ENCODE measurements at places on chromosomes 1 and 21.

GRCh38 chr1:24364975-24365678 lies 46.0 kb downstream of the GRHL3 start:
- DNase-seq: no peak

DNA sequence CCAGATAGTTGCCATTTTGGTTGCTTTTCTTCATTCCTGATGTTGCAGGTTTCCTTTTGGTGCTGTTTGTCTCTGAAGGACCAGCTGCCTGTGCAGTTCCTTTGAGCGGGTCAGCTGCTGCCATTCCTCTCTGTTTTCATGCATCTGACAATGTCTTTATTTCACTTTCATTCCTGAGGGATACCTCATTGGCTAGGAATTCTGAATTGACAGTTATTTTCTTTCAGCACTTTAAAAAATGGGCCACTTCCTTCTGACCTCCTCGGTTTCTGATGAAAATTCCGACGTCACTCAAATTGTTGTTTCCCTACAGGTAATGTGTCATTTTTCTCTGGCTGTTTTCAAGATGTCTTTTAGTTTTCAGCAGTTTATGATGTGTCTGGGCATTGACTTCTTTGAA lies 24.8 kb downstream of the CCSAP start:
- DNase-seq: no peak

GRCh38 chr1:13661539-13661938 lies 38.4 kb upstream of the PRDM2 start:
- DNase-seq: no peak

DNA sequence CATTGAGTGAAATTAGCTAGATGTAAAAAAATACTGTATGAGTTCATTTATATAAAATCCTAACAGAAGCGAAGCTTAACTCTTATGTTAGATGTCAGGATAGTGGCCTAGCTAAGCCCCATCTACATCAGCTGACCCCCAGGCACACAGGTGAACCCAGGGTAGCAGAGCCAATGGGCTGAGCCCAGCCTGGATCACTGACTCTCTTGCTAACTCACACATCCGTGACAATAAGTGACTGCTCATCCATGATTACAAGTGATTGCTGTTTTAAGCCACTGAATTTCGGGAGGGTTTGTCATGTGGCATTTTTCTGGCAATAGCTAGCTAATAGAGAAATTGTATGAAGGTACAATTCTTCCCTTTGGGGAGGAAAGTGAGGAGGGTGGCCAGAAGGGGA lies 55.2 kb upstream of the COG2 start:
- no peak for DNase-seq

GRCh38 chr1:109719337-109719837 lies 7.3 kb downstream of the GSTM5 start:
- no peak for DNase-seq

DNA sequence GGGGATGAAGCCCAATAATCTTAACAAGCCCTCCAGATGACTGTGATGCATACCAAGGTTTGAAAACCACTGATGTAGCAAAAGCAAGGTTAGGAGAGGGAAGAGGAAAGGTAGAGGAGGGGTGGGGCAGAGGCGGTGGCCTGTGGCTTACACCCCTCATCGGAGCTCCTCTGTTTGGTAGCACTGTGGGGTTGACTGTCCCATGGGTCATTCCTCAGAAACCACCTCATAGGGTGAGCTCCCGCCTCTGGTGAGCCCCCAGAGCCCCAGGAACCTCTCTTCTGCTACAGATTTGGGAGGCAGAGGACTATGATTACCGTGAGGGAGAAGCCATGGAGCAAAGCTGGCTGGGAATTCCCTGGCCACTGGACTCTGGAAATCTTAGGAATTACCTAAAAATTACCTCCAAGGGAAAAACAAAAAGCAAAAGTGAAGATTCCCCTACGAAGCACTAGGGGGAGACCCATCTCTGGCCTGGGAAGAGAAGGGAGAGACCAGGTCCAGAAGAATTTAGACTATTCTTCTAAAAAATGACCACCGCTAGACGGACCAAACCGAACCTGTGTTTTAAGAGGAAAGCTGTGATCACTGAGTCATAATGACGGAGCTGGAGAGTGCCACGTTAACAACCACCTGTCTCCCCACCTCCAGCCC lies 1.5 kb upstream of the RASSF5 start:
- no peak for DNase-seq

DNA sequence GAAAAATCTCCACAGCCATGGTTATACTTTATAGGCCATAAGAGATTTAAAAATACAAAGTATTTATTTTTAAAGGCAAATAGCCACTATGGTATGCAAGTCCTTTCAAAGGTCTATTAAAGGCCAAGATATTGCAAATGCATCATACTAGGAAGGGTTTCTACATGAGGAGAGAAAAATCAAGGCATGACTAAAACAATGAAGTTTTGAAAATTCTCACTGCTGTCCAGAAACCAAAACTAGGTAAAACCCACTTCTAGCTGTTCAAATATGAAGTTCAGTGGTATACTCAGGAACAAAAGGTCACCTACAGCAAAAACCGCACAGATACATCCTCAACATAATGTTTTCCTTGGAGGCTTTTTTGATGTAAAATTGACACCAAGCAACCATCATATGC lies 75.0 kb downstream of the EPS15 start:
- no peak for DNase-seq

GRCh38 chr1:206821493-206821892 lies 43.9 kb upstream of the IL20 start:
- DNase-seq: no peak

GRCh38 chr1:21614419-21615115 lies 54.6 kb downstream of the RAP1GAP start:
- no peak for DNase-seq

DNA sequence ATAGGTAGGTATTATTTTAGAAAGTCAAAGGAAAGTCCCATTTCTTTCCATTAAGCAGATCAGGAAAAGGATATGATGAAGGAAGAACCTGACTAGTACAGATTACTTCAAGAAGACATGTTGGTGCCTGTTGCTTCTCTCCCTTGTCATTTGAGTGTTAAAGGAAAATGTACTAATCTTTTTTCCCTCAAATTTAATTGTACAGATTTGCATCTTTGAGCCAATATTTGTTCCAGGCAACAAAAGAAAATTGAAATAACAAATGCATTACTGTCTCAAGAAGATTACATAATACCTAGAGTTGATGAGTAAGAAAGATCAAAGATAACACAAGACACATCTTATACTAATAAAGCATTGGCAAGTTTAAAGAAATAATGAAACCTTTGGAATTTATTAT lies 566.9 kb upstream of the ZP4 start:
- DNase-seq: no peak

- DNase-seq: no peak
Observed at GRCh38 chr1:111289371-111289770, 1.3 kb upstream of the CHIA start.

DNA sequence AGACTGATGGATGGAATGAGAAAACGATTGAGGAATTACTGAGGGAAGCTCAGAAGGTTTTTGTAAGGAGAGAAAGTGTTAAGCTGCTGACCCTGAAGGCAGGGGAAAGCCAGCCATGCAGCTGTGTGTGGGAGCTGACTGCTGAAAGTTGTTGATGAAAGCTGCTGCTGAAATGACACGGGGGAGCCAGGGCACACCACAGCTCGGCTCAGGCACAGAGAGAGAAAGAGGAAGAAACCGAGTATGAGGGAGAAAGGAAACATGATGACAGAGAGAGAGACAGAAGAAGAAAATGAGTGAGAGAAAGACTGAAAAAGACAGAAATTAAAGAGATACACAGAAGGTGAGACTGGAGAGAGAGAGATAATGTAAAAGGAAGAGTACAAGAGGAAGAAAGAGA lies 115.5 kb downstream of the LRRC53 start:
- DNase-seq: no peak

DNA sequence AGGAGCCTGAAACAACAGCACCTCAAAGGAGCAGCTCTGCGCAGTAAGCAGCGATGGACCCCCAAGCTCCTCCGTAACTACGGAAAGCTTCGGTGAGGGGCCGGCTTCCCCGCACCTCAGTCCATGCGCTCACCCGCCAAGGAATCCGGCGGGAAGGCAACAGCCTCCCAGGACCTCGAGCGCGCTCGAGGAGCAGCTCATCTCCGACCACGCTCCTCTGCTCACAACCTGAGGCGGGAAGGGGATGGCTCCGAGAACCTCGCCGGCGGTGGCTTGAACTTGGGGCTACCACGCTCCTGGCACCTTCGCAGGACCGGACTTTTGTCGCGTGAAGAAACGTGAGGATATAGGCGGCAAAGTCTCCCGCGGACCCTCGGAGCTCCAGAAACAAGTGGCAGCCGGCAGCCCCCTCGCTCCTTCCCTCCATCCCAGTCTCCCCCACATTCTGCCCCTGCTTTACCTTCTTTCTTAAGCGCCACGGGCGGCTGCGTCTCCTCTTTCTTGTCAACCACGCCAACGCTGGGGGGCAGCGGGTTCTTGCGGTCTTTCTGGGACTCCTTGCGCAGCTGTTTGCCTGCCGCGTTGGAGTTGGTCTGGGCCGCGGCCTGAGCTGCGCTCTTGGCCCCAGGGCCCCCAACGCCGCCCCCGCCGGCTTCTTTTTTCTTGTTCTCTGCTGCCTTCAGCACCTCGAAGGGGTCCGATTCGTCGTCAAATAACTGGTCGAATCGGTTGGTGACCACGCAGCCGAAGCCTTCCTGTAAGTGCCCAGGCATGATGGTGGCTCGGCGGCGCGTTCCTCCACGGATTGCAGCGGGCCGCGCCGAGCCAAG lies 459 bp downstream of the SERBP1 start:
- DNase-seq: peak; percentile 18

- no peak for DNase-seq
Observed at GRCh38 chr1:65026235-65026634, 59.9 kb upstream of the JAK1 start.

- no peak for DNase-seq
Observed at GRCh38 chr1:37999430-38000232, 5.7 kb downstream of the FHL3 start.

DNA sequence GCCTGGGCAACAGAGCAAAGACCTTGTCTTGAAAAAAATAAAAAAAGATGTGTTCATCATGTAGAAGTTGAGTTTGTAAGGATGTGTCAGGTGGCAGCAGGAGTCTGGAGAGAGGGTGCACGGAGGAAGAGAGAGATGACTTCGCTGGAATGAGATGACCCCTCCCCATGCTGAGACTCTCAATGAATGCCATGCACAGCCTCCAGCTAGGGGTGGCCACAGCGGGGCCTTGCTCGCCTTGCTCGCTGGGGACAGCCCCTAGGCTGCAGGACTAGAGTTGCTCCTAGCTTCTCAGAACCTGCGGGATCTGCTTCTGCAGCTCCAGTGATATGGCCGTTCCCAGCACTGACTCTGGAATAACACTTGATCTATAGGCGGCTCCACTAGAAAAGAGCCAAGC lies 6.6 kb upstream of the C2CD2 start:
- DNase-seq: no peak

- no peak for DNase-seq
Observed at GRCh38 chr1:48588061-48588460, 116.1 kb upstream of the SPATA6 start.

DNA sequence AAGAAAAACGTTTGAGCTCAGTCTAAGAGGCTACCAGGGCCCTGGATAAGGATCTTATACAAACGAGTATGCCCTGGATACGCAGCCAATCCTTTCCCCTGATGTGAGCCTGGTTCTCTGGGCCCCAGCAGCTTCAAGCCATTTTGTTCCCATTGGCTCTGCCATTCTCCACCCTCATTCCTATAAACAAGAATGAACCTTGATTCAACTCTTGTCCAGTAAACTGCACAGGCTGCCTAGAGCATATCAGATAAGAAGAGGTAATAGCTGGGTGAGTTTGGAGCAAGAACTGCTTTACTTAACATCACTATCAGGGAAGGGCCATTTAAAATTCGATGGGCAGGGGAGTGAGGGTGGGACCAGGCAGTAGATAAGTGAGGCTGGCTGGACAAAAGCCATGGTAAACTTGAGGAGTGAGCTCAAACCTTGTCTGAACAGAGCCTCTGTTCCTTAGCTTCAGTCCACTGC lies 11.3 kb downstream of the BTG2 start:
- no peak for DNase-seq

- DNase-seq: no peak
Observed at GRCh38 chr1:165408518-165408917, 36.4 kb downstream of the RXRG start.

GRCh38 chr21:45932922-45933502 lies 48.6 kb upstream of the COL6A1 start:
- no peak for DNase-seq

DNA sequence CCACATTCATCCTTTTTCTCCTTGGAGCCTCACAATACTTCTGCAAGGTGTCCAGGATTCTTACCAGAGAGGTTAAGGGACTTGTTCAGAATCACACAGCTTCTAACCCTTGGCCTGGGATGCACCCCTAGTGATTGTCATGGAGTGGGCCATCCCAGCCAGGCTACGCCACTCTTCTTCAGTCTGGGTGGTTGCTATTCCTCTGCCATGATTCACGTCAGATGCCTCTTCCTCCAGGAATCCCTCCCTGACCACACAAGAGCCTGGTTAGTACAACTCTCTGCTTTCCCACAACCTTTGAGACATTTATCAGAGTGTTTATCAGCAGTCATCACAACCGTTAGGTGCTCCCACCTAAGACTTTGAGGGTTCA lies 121.8 kb downstream of the EPHB2 start:
- DNase-seq: no peak

- no peak for DNase-seq
Observed at GRCh38 chr21:32193098-32193465, 85.8 kb downstream of the MIS18A start.

DNA sequence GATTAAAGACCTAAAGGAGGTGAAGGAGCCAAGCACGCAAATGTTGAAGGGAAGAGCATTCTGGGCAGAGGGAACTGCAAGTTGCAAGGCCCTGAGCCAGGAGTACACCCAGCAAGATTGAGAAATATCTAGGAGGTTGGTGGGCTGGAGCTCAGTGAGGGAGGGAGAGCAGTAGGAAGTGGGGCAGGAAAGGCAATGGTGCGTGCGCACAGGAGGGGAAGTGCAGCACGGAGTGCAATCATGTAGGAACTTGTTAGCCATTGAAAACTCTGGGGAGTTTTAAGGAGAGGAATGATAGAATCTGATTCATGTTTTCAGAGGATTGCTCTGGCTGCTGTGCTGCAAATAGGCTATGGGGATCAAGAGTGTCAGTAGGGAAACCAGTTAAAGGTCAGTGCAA lies 13.2 kb upstream of the IGSF3 start:
- no peak for DNase-seq

DNA sequence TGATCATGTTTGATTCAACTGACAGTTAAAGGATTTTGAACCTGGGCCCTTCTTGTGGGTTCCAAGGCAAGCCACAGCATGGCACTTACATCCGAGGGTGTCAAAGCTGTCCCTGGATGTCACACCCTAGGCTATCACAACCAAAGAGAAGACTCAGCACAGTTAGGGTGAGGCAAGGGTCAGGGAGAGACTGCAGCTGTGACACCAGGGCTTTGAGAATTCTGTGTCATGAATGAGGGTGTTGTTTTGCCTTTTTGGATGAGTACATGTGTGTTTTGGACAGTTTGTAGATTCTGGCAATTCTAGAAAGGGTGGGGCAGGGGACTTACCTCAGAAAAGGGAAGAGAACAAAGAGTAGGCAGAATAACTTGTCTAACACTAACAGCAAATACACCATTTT lies 37.8 kb upstream of the ZNF326 start:
- DNase-seq: no peak

- DNase-seq: no peak
Observed at GRCh38 chr1:228366062-228366865, 40.4 kb downstream of the TRIM11 start.

- no peak for DNase-seq
Observed at GRCh38 chr1:163813251-163813650, 491.5 kb downstream of the NUF2 start.

Data from activated CD4-positive, CD25-positive, alpha-beta regulatory T cell treated with anti-CD3 and anti-CD28 coated beads, Interleukin-2, amount 50 U/mL, for 16 hours (primary cell).